ENCODE measurements at places on chromosomes 2 and 18.

DNA sequence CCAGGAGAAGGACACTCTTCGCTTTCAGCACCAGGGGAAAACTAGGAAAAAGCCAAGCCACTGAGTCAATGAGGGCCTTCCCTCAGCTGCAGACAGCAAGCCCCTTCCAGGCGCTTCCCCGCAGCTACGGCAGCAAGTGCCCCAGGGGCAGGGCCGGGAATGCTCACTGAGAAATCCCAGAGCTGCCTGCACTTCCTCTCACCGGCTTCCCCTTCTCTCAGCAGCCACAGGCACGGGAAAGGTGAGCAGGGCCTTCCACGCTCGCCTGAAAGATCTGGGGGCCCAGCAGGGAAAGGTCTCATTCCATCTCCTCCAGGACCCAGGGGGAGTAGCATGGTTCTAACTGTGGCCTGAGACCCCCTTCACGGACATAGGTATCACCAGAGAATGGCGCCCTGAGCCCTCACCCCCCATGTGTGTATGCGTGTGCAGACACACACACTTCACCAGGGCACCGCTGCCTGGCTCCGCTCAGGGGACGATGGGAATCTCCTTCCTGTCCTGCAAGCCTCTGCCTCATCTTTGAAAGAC lies 29.6 kb upstream of the FOSL2 start:
- no peak for DNase-seq

DNA sequence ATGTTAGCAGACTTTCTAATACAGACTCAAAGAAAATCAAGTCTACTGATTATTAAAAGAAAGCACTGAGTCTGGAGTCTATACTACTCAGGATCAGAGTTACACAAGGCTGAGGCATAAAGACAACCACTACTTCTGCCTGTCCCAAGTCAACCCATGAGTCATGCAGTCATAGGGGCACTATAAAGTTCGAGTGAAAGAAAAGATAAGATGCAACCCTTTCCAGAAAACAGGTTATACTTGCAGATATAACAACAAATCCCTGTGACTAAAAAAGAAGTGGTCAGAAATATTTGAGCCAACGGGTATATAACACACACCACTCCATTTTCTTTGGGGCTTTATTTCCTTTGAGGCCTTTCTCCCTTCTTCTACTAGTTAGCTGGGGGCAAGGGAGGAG lies 18.6 kb upstream of the SCRN3 start:
- DNase-seq = no peak

DNA sequence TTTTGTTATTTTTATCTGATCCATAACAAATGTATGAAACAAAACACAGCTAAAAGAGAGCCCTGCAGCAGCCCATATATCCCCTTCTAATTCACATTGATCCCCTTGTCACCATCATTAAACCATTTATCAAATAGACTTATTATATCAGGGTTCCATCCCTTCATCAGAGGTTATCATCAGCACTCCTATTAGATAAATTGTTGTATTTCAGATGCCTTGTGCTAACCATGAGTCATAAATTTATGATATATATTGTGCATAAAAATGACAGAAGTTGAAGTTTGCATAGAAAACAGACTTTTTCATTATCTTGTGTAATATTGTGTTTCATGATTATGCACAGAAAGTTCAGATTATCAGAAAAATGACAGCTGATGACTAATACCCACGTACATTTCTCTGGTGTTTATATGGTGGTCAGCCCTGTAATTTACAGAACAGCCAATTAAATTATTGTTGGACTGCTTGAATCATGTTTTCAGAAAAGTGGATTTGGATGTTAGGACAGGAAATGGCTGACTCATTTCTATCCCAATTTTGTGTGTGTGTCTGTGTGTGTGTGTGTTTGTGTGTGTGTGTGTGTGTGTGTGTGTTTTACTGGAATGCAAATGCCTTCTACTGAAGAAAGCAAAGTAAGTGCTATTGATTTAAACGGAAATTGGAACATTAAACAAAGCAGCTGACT lies 80.9 kb downstream of the PPP1R1C start:
- no peak for DNase-seq

- no peak for DNase-seq
Measured at GRCh38 chr2:134368009-134368817, 114.3 kb downstream of the MGAT5 start.

GRCh38 chr2:96550787-96551604 lies 14.4 kb downstream of the ARID5A start:
- DNase-seq = no peak

DNA sequence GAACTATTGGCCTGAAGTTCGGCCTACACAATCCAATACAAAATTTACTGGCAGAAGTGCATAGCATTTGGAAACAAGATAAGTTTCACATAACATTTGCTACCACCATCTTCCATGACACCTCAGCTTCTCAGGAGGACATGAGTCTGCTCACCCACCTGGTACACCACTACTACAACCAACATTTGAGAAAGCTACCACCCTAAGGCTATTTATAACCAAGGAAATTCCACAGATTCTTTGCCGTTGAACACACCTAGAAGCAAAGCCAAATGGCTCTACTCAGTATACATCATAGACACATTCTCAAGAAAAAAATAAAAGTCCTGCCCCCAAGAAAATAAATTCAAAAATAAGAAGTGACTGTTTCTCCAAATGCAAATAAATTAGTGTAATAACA lies 145.3 kb downstream of the SPAG16 start:
- DNase-seq = no peak

DNA sequence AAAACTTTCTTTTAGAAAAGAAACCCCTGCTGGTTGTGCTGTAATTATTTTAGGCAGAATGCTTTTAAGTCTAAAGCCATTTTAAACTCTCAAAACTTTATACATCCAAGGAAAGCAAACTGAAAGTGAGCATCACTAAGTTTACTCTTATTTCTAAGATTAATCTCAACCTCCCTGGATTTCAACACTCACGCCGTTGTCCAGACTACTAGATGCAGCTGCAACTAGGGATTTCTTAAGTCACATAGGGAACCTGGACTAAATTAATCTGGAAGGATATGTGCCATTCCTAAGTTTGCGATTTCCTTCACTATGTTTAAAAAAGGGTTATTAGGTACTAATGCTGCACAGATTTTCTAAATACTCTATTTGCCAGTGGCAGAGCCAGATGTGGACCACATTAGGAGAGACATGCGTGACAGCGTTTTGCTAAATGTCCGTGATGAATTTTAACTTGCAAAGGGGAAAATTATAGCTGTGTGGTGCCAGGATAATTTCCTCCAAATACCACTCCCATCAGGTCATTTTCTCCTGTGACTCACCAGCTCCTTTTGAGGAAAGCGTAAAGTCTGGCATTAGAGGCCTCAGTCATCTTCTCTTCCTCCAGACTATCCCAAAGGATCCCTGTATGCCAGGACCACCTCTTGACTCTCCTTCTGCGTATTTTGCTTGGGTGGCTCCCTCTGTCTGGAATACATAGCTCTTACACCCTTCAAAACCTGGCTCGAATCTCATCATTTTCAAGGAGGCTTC lies 143.7 kb downstream of the ATL2 start:
- no peak for DNase-seq

- no peak for DNase-seq
Measured at GRCh38 chr2:231223458-231223976, 25.1 kb downstream of the ARMC9 start.

GRCh38 chr2:96665083-96665569 lies 22.6 kb downstream of the FER1L5 start:
- no peak for DNase-seq

DNA sequence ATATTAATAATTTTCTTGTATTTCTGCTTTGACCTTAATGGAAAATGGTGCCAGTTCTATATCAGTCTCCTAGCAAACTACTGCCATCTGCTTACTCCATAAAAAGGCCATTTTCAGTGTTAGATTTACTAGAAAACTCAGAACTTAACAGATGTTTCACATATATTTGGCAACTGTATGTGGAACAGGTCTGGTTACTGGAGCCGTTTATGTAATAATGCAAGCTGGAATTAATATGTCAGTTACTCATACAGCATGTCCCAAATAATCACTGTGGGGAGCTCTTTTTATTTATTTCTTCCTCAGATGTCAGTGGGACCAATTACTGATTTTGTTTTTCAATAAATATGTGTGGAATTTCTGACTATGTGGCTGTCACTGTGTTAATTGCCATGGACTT lies 1247.6 kb downstream of the CNTNAP5 start:
- no peak for DNase-seq

DNA sequence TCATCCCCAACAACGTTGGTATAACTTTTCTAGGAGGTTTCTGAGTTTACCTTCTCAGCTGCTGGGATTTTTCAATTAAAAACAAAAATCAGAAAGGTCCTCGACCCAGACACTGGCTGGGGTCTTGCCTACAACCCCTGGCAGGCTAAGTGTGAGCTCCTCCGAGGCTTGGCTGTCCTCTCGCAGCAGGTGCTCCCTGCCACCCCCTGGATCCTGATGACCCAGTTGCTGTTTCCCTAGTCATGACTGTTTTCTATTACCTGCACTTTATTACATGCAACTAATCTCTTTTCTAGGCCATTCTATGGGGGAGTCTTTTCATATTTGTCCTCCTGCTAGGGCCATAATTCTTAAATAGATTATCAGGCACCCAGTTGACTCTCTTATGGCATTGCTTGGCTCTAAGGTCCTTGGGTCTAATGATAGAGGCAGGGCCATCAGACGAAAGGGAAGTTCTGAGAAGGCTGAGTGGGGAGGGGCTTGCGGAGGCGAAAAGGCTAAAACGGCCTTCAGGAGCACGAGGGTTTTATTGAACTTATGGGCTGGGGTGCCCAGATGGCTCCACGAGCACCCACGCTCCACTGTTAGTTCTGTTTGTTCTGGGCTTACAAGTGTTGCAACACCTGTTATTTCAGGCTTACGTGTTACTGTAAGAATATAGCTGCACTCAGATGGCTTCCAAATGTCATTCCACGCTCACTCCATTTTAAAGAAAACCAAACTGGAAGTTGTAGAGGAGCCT lies 166.0 kb downstream of the NCK2 start:
- no peak for DNase-seq

DNA sequence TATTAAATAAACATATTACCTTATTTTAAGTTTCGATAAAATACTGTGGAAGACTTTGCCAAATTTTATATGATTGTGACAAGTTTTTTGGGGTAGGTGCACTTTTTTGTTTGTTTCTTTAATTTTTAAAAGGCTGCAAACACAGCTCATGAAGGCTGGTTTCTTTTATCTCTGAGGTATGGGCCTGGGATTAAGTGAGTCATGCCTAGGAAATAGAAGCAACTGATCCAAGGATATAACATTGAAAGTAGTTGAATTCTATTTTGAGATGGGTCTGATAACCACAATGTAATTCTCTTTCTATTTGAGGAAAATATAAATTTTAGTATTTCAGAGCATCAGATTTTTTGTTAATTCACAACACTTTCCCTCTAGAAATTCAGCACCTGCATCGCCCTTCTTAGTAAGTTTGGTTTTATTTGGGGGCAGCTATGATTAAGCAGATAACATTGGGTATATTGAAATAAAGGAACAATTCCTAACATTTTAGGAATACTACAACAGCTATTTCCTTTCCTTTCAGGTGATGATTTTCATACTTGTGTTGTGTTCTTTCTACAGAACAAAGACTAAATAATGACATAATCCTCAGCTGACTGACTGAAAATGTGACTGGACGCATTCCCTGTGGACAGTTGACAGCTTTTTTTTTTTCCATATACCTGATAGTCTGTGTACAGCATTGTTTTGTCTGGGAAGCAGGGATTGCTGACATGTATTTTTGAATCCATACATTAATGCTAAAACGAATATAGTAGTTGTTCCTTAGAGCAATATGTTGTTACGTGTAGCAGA lies 16.8 kb downstream of the RBM45 start:
- DNase-seq = no peak

GRCh38 chr2:44535376-44535775 lies 173.6 kb downstream of the CAMKMT start:
- no peak for DNase-seq

DNA sequence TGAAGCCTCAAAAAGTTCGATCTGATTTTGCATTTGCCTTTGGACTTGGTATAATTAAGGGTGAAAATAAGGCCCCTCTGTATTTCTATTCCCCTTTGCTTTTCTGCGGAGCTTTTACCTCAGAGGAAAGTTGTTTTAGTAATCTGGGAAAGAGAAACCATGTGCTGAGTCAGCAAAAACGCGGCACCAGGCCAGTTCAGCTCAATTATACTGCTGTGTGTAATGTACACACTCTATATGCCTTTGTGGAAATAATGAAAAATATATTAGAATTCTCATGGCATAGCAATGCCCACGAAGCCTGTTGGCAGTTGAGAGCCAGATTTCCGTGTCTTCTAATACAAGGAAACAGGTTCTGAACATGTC lies 161.9 kb upstream of the SIX2 start:
- no peak for DNase-seq

- DNase-seq = no peak
Measured at GRCh38 chr18:77359561-77360314, 110.1 kb downstream of the GALR1 start.

DNA sequence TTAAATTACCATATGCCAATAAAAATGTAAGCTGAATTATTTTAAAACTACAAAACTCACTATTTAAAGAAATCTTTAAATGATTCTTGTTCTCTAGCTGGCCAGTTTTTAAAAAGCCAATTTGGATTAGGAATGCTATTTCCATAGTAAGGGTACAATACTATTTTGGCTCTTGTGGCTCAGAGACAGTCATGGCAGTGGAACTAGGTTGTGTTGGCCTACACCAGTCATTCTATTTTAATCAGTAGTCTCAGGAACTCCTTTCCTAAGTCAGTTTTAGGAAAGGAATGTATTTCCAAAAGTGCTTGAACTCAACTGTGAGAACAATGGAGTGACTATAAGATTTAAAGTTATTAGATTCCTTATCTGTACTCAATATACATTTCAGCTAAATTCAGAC lies 5.9 kb downstream of the BOLL start:
- no peak for DNase-seq

DNA sequence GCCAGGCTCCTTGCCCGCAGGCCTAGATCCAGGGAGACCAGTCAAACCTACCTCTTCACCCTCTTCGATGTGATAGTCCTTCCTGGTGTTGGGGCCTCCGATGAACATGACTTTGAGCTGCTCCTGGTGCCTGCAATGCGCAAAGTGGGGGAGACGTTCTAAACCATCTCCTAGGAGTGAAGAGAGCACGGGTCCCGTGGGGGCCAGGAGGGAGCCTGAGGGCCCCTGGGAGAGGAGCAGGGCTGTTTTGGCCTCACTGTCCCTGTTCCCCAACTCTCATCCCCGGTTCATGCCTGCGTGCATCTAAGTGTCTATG lies 3.9 kb downstream of the HAAO start:
- DNase-seq = no peak

- no peak for DNase-seq
Measured at GRCh38 chr2:215817046-215817445, 196.3 kb downstream of the MREG start.

DNA sequence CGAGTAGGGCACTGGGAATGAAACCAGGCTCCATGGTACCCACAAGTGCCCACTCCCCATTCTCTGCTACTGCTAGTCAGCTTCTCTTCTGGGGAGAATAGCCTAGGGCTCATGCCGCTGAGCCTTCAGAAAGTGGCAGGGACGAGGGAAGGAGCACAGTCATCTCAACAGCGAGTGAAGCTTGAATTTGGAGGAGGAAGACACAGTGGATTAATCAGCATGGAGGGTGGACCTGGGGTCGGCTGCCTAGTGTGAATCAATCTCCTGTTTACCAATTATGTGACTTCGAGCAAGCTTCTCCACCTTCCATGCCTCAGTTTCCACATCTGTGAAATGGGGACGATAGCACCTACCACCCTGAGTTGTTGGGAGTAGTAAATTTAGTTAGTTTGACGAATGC lies 157.0 kb downstream of the SEPTIN10 start:
- DNase-seq = no peak
